ENCODE measurements at places on chromosomes 5 and 9.

DNA sequence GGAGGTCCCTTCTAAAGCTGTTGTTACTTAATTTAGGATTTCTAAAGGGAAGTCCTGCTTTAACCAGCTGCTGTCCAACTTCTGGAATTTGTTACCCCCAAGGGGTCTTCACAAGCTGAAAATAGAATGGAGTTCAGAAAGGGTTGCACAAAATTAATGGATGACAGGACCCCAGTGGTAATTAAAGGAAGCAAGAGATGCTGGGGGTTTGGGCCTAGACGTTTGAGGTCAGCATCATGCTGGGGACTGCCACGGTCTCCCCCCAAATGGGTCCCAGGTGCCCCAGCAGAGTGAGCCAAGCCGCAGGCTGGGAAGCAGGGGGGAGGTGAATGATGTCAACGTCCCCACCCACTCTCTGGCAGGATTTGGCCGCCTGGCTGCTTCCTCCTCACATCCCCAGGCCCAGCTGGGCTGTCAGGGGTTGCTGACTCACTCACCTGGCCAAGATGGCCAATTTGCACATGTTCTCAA lies 97.5 kb upstream of the ARAP3 start:
- no peak for DNase-seq

GRCh38 chr5:137320056-137321045 lies 178.8 kb downstream of the SPOCK1 start:
- no peak for DNase-seq

DNA sequence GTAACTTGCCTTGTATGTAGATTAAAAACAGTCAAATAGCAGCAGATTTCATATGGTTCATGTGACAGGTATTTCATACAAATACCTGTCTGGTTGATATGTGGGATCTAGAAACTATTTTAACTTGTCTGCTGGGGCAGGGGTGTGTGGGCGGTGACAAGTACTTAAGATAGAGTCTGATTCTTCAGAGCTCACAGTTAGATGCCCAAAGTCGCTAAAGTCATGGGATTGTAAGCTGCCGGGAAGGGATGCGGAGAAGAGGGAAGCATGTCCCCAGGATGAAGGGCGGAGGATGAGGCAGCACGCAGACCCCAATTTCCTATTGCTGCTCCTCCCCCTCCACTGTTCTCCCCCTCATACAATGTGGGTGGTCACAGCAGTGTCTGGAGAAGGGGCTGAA lies 13.3 kb downstream of the ANXA6 start:
- DNase-seq: no peak

DNA sequence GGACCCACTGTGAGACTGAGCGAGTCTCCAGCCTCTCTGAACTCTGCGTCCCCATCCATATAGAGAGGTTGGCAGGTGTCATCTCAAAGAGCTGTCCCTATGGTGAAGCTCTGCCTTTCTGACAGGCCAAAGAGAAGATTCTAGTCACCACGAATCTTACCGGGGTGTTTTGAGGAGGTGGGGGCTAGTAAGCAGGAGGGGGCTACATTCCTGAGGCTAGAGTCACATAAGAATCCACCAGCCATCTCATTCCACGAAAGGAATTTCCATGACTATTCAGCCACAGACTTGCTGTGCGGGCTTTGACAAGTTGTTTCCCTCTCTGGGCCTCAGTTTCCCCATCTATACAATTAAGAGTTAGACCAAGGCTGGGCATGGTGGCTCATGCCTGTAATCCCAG lies 16.3 kb downstream of the PDGFRB start:
- no peak for DNase-seq

- DNase-seq: no peak
These were observed 848.8 kb upstream of the DMAC1 start for GRCh38 chr9:8648271-8648845.

DNA sequence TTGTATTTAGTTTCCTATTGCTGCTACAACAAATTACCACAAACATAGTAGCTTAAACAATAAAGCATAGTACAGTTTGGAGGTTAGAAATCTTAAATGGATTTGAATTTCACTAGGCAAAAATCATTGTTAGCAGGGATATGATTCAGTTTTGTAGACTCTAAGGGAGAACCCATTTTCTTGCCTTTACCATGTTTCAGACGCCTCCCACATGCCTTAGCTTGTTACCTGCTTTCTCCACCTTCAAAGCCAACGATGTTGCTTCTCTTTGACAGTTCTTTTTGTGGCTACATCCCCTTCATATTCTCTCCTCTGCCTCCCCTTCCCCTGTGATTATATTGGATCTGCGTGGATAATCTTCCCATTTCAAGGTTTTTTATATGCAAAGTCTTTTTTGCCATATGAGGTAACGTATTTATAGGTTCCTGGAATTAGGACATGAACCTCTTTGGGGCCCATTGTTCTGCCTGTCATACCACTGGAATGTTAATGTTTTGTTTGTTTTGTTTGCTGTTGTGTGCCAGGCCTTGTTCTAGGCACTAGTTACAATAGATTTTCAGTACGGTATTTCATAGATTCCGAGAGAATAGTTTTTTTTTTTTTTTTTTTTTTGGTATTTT lies 54.1 kb downstream of the UHRF2 start:
- DNase-seq: no peak

- no peak for DNase-seq
These were observed 38.4 kb upstream of the RXRA start for GRCh38 chr9:134287591-134288491.

GRCh38 chr5:149310947-149311658 lies 34.2 kb upstream of the GRPEL2 start:
- DNase-seq: no peak

DNA sequence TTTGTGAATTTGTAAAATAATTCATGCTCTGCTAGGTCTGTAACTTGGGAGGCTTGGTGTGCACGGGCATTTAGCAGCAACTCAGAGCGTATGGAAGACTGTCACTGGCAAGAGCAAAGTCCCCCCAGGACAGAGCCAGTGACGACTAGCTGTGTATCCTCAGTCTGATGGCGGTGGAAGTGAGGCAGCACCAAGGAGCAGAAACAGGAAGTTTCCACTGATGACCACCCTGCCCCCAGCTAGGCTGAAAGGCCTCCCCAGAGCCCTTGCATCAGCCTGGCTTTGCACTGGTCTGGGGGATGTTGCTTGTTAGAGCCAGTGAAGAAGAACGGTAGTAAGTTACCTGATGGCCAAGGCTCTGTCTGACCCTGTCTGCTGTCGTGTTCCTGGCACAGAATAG lies 66.8 kb upstream of the ABL1 start:
- DNase-seq: no peak

DNA sequence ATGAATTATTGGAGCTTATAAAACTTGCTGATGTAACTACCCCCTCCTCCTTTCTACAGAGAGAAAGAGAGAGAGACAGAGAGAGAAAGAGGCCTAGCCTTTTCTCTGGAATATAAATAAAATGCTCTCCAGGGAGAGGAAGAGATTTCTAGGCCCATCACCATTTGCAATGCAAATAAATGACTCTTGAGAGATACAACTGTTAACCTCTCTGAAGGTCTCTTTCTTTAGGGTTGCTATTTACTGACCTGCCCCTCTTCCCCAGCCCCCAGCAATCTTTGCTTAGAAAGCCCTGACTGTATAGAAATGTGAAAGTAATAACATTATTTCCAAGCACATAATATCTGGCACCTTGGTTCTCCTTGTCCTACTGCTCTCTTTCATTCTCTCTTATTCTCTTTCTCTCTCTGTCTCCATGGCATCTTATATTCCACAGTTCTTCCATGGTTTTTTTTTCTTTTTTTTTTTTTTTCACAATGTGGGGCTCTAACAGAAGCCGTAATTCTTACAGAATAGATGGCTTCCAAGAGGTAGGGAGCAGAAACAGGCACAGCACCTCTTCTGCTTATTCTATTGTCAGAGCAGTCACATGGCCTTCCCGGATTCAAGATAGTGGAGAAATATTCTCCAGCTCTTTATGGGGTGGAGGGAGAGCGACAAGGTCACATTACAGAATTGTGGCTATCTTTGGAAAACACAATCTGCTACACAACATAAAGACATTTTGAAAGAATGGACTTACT lies 1087.9 kb upstream of the NUDT12 start:
- DNase-seq: no peak

- no peak for DNase-seq
These were observed 139.3 kb downstream of the RAPGEF6 start for GRCh38 chr5:131495536-131496399.

DNA sequence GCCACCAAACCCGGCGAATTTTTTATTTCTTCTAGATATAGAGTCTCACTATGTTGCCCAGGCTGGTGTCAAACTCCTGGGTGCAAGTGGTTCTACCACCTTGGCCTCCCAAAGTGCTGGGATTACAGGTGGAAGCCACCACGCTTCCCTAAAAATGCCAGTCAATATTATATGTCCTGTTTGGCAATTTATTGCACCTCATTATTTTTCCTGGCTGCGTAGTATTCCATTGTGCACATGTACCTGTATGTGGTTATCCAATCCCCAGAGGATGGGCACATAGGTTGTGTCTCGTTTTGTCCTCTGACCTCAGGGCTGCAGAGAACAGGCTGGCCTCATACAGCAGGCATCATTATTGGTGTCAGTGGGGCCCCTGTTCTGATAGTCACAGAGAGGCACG lies 181.7 kb downstream of the C9orf50 start:
- no peak for DNase-seq

DNA sequence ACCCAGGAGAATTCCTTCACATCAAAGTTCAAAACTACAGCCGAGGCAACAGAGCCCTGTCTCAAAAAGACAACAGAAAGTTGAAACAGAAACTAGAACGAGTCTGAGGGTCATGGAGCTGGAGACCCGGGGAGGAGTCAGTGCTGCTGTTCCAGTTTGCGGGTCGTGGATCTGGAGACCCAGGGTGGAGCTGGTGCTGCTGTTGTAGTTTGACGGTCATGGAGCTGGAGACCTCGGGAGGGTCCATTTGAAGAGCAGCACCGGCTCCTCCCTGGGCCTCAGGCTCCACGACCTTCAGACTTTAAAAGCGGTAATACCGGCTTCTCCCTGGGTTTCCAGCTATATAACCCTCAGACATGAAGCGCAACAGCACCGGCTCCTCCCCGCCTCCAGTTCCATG lies 13.0 kb upstream of the LCN15 start:
- no peak for DNase-seq

DNA sequence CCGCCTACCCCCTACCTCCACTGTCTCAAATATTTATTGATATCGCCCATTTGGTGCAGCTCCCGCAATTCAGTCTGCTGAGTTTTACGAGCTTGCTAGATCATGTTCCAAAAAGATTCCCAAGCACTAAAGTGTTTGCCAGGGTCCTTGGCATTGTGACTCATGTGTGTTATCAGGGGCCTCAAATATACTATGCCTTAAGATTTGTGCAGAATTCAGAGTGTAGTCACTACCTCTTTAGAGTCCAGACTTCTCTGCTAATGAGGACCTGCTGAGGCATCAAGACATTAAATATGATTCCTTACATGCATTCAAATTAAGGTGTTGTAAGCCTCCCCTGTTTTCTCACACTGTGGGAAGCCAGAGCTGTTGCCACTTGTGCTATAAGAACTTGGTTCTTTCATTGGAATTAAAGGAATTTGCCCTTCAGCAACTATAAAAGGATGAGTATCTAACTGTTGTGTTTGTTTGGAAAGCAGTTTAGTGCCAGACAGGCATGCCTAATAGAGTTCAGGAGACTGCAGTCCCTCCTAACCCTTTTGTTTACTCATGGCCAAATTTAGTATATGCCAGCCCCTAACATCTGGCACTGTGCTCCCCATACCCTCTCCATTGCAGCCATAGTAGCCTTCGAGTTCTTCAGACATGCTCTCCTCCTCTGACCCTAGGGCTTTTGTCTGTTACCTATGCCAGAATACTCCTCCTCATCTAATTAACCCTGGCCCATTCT lies 316.4 kb downstream of the NR3C1 start:
- no peak for DNase-seq

- DNase-seq: no peak
These were observed 25.1 kb upstream of the RNF130 start for GRCh38 chr5:180096616-180097015.

GRCh38 chr5:53501054-53501453 lies 20.6 kb downstream of the FST start:
- no peak for DNase-seq

- no peak for DNase-seq
These were observed 76.2 kb downstream of the TSPAN17 start for GRCh38 chr5:176723440-176723839.

DNA sequence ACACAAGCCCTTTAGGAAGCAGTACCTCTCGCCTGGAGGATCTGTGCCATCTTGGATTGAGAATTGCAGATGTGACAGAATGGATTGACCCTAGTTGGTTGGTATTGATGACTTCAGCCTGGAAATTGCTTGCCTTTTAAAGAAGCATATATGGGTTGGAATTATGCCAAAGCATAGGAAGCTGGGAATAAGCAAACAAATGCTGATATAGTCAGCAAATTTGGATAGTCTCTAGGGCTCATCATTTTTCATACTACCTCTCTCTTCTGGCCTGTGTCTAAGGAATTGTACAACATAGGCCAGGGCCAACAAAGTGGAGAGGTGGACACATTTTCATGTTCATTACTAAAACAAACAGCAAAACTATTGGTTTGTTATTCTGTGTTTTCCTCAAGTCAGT lies 13.2 kb downstream of the TRIM32 start:
- DNase-seq: no peak

GRCh38 chr5:177334155-177334551 lies 17.3 kb downstream of the LMAN2 start:
- DNase-seq: no peak

GRCh38 chr5:41878173-41878572 lies 7.9 kb upstream of the OXCT1 start:
- DNase-seq: no peak

DNA sequence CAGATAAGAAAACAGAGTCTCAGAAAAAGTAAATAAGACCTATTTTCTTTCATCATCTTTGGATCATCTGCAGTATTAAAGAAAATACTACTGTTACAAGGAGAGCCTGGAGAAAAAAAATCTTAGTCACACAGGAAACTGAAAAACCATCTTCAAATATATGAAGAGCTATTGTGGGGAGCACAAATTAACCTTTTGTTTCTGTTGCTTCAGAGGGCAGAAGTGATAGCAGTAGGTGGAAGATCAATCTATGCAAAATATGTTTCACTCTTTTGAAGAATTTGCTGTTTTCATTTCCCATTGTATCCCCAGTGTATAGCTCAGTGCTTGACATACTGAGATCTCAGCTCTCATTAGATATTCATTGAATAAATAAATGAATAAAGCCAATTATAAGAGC lies 13.1 kb upstream of the CEMIP2 start:
- DNase-seq: no peak

Measured in Panc1 (cell line).